ENCODE measurements at places on chromosomes 6 and 20.

- DNase-seq: no peak
Measured at GRCh38 chr6:106102967-106103727, 17.0 kb downstream of the PRDM1 start.

- DNase-seq: no peak
Measured at GRCh38 chr6:42938987-42939809, 9.9 kb downstream of the CNPY3 start.

GRCh38 chr20:19739351-19739750 lies 18.7 kb upstream of the RIN2 start:
- DNase-seq: no peak

- no peak for DNase-seq
Measured at GRCh38 chr6:158669145-158670035, 19.5 kb downstream of the SYTL3 start.

GRCh38 chr6:145809211-145809610 lies 5.4 kb downstream of the FBXO30 start:
- DNase-seq: no peak

DNA sequence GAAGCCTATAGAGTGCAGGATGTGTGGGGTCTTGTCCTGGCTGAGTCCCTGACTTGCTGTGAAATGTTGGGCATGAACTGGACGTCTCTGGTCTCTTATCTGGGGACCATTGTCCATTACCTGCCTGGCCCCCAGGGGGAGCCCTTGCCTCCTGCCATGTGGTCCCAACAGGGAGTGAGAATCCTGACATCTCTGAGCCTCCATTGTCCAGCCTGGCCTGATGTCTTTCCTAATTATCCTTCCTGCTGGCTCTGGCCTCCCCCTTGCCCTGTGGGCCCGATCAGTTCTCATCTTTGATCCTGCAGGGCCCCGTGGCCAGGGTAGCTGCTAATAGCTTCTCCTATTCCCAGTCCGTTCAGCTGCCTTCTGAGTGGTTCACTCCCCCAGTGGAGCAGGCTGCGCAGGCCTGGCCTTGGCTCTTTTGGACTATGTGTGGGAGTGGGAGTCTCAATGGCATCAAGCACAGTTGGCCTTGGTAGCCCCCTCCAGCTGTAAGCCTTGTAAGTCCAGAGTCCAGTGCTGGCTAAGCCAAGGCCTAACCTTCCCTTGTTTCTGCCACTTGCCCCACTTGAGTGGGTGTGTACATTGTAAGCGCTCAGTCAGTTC lies 77.9 kb upstream of the RALY start:
- DNase-seq: peak; percentile 7
